ENCODE measurements at places on chromosomes 5 and 9.

DNA sequence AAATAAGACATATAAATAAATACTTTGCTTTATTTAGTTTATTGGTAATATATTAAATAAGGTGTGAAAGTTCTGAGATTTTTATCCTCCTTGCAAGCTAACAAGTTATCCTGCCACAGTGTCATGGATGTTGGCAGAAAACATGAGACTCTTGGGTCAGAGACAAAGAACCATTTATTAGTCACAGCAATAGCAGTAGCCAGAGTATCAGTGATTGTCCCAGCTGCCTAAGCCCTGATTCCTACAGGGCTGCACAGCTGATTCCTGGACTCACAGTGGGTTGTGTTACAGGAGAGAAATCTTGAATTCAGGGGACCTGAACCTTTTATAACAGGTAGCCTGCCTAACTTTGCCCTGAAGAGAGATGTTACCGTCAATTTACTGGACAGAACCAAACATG is 304.5 kb upstream of the ZNF608 start:
- no peak for DNase-seq

- DNase-seq: no peak
These were observed 31.6 kb downstream of the DAP start for GRCh38 chr5:10729320-10730042.

DNA sequence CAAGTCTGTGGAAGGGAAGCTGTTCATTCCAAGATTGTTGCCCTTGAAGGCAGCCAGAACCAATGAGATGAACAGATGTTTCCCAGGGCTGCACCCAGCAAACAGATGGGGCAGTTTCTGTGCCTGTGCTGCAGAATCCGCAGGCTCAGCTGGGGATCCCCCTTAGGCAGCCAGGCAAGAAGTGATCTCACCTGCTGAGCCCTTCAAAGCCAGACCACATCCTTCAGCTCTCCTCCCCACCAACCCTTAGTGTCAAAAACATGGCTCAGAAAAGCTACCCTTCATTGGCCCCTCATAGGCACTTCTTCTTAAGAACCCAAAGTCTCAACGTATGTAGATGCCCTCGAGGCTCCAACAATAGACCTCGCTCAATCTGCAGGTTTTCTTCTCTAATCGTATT is 626.7 kb downstream of the CCDC171 start:
- DNase-seq: no peak

DNA sequence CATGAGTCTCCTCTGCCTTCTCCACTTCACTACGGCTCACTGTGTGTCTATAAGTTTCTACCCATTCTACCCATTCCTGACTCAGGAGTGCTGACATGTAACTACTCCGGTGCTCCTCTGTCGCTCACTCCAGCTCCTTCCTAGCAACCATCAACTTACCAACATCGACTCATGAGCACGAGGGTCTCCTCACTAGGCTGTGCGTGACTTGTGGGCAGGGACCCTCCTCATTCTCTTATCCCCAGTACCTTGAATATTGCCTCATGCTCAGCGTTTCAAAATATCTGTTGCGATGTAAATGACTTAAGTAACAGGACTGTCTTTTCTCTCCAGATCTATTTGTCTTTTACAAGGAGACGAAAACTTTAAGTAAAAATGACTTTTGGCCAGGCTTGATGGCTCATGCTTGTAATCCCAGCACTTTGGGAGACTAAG is 73.1 kb downstream of the BASP1 start:
- DNase-seq: no peak

GRCh38 chr5:33738967-33739366 is 152.8 kb downstream of the ADAMTS12 start:
- DNase-seq: no peak

- DNase-seq: no peak
These were observed 1823.4 kb downstream of the MAT2B start for GRCh38 chr5:165328846-165329245.

DNA sequence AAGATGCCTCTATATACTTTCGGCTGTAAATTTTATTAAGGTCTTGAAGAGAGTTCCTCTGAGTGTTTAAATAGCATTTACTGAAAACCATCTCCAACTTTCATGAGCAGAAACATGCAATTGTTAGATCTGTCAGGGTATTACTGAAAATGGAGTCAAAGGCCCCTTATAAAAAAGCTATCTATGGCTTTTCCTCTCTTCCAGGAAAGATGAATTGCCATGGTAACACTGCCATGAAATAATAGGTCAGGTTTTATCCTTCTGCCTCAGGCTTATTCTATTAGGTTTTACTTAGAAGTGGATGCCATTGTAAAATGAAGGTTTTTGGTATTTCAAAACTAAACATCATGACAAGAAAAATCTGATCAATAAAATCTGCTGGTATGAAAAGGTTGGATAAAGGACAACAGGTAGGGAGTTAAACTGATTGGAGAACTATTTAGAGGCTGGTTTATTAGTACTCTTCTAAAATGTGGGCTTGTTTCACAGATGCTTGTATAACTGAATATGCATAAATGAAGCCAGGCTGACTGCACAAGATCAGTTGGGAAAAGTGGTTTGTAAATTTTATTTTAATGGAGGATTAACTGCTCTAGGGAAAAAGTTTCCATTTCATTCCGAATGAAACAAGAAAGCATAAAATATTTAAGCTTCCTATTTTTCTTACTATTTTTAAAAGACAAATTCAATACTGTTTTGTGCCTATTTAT is 135.5 kb downstream of the RAB3C start:
- DNase-seq: no peak

GRCh38 chr5:36679221-36679989 is 73.0 kb downstream of the SLC1A3 start:
- DNase-seq: no peak

- no peak for DNase-seq
These were observed 118.1 kb downstream of the DPYSL3 start for GRCh38 chr5:147391781-147392180.

DNA sequence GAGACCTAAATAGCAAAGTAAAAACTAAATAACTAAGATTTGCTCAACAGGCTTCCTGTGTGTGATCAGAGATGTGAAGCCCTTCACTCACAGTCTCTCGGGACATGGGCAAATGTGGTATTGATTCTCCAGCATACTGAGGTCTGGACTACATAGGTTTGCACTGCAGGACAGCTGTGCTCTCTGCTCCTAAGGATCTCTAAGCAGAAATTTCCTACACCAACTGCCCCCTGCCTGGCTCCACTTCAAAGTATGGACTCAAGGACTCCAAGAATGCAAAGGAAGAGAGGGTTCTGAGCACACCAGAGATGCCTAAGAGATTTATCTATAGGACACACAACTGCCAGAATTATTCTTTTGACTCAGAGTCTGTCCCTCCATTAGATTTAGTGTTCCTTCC is 487.2 kb downstream of the SEMA5A start:
- no peak for DNase-seq

DNA sequence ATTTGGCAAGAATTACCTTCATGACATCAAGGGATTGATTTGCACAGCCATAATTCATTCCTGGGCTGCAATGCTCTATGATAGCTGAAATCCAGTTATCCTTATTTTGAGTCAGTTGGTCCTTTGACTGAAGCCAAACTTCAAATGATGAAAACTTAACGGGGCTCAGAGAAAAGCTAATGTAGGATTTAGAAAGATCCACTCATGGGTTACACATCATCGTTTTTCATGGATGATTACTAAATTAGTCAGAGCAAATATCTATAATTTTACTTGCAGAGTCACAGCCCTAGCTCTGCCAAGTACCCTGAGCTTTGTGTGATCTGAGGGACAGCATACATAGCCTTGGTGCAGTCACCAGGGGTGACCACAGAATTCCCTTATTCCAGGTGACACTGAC is 27.3 kb upstream of the MUSK start:
- no peak for DNase-seq

DNA sequence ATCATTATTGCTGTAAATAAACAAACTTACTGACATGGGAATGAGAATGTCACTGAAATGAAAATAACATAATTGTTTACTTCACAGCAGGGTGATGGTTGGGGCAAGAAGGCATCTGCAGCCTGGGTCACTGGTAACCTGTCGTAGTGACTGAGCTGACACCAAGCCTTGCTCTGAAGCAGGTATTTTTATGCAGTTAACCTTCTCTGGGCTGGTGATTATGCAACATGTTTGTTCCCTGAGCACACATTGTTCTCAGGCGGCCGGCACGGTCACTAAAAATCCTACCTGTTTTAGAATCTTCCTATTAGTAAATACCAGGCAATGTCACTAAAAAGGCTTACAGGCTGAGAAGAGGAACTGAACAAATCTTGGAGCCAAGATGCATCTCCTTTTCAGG is 157.7 kb upstream of the NR3C1 start:
- DNase-seq: no peak

- DNase-seq: no peak
These were observed 332.9 kb downstream of the SLIT3 start for GRCh38 chr5:168967882-168968620.

- no peak for DNase-seq
These were observed 87.6 kb downstream of the VAV2 start for GRCh38 chr9:133904346-133905090.

DNA sequence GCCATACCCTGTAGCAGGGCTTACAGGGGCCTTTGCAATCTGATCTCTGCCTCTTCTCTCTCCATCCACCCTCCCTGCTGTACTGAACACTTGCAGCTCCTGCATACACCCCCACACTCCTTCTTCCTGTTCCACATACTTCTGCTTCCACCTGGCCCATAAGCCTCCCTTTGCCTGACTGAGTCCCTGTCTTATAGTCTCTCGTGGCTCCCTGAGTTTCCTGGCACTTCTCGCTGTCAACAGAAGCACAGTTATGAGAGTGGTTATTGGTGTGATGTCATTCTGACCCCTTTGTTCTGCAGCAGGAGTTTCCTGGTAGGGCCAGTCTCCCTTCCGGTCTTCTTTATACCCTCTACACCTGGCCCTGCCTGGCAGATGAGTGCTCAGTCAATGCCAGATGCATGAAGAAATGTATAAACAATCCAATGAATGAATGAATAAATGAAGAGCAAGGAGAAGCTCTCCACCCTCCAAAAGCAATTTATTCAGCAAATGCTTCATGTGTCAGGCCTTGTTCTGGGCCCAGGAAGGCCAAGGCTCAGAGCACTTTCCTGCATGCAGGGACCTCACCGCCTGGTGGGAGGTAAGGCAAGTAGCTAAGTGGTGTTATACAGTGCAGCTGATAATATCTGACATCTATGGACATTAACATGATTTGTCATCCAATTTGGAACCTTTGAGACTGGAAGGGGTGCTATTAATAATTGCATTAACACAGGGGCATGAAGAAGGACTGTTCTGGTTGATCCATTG is 20.5 kb upstream of the CSF1R start:
- DNase-seq: no peak

- no peak for DNase-seq
These were observed 1034.4 kb downstream of the CDH9 start for GRCh38 chr5:26003966-26004365.

All from activated CD4-positive, alpha-beta T cell treated with anti-CD3 and anti-CD28 coated beads, Interleukin-2, amount 50 U/mL, for 4 hours (primary cell).